ENCODE measurements at places on chromosomes 4 and X. TPM values are rescaled to one million over a fixed set of nuclear protein-coding genes. Genes with fewer than 3 reads are reported as not detected.

DNA sequence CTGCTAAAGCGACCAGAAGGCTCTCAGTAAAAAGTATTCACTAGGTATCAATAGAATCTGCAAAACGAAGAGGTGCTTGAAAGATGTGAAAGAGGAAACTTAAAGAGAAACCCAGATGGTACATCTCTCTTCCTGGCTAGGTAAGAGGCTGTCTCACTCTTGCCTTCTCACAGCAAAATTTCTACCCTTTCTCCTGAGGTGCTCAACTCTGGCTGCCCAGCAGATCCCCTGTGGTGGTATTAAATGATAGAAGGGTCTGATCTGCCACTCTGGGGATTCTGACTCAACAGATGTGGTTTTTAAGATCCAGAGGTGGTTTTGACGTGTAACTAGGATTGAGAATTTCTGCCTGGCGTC lies 14.9 kb upstream of the TSPAN5 start:
- no peak for DNase-seq

- no peak for DNase-seq
Measured at GRCh38 chr4:120544838-120545237, 377.7 kb downstream of the PRDM5 start.

- DNase-seq, result no peak
Measured at GRCh38 chr4:112994732-112995464, 54.6 kb upstream of the ANK2 start.

The CTAG1A gene
- not detected for total RNA-seq

The NLGN4X gene
- 51.5 TPM for total RNA-seq

The CSAG3 gene
- total RNA-seq, result 0.40 TPM

DNA sequence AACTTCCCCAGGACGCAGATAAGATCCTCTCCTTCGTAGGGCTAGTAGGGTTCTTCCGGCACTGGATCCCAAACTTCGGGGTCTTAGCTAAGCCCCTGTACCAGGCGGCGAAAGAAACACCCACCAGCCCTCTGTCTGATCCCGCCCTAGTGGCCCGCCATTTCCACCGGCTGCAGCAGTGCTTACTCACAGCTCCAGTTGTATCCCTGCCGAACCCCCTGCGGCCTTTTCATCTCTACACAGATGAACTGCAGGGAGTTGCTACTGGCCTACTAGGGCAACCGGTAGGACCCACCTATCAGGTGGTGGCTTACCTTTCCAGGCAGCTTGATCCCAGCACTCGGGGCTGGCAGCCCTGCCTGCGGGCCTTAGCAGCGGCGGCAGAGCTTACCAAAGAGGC lies 961.2 kb downstream of the RPA4 start:
- no peak for DNase-seq

DNA sequence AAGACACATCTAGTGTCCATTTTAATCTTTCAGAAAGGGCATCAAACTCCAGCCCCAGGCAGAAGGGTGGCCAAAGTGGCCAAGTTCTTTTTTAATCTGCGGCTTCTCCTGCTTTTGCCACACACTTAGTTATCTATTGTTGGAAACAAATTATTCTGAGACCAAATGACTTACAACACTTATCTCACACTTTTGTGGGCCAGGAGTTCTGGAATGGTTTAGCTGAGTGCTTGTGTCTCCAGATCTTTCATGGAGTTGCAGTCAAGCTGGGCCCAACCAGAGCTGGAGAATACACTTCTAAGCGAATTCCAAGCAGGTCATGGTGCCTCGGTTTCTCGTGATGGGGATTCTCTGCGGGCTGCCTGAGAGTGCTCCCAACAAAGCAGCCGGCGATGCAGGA lies 4.0 kb downstream of the TXK start:
- DNase-seq, result no peak

The GAGE13 gene
- total RNA-seq, result not detected

- DNase-seq, result no peak
Measured at GRCh38 chr4:114249561-114249960, 270.1 kb upstream of the ARSJ start.

DNA sequence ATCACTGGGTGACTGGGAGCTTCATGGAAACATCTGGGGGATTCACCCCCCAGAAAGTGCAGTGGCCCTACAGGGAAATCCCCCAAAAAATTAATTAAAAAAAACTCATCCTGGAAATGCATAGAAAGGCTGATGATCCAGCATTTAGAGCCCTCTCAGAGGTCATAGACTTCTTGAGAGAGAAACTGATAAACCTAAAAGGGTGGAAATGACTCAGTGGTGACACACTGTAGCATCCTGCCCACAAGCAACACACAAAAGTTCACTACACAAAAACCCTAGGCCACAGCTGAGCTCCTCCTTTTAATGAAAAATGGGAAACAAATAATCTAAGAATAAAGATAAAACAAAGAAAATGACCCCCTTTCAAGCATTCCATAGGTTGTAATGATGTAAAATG lies 911.5 kb downstream of the GLUD2 start:
- DNase-seq, result no peak

The HAND2 gene
- 8.3 TPM for total RNA-seq

DNA sequence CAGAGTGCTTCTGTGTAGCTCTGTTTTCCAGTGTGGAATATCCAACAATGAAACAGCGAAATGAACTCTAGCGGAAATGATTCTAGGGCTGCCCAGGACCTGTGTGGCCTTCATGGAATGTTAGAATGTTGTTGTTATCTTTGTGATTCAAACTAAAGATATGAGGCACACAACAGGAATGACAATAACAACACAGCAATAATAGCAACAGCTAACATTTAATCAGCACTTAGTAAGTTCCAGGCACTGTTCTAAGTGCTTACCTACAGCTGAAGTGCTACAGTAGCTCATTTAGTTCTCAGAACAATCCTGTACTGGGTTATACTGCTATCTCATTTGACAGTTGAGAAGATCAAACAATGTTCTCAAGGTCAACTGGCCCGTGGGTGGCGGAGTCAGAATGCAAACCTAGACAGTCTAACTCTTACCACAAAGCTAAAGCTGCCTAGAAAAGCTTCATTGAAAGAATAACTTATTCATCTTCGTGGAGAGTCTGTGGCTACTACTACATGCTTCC lies 63.7 kb downstream of the MAML3 start:
- no peak for DNase-seq

The PDZD11 gene
- 44.0 TPM for total RNA-seq

DNA sequence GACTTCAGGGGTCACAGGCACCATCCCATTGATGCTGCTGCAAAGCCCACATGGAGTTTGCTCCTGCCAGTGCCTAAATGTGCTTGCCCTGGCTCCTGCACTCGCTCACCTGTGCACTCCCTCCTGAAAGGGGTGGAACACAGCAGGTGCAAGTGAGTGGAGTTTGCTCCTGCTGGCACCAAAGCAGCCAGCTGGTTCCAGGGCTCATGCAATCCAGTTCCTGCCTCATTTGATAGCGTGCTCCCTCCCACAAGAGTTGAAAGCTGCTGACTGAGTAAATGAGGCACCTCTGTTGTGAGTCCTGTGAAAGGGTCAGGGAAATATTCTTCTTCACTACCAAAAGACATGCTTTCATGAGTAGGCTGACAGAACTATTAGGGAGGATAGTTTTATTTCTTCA lies 30.5 kb downstream of the CXCL8 start:
- no peak for DNase-seq

GRCh38 chr4:149120331-149121022 lies 678.3 kb upstream of the NR3C2 start:
- DNase-seq, result no peak

All from type B pancreatic cell (in vitro differentiated cells).